Urinary bladder (tissue), 4 donors: ENCODE measurements at places on chromosomes 6 and 20. TPM values are rescaled to one million over a fixed set of nuclear protein-coding genes. Genes with fewer than 3 reads are reported as not detected.

Gene MTHFD1L
- total RNA-seq: 13.7 TPM

Gene CBFA2T2
- total RNA-seq: 16.0 TPM

DNA sequence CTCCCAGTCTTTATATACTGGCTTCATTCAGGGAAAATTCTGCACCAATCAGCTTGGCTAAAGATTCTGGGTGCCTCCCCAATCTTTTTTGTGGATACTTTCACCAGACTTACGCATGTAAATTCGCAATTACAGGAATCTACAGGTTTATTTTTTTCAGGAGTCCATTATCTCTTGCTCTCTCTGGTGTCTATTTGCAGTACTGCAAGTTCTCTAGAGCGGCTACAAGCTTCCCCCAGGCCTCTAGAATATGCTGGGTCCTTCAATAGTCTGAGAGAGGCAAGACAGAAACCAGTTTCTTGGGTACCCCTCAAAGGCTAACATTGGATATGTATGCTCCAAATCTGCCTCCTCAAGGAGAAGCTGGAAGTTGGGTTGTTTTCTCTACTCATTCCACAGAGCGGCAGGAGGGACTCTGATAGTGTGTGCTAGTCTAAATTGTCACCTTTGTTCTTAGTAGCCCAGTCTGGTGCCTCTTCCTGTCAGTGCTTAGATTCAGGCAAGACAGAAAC is 58.5 kb downstream of the SUN5 start:
- no peak for DNase-seq

DNA sequence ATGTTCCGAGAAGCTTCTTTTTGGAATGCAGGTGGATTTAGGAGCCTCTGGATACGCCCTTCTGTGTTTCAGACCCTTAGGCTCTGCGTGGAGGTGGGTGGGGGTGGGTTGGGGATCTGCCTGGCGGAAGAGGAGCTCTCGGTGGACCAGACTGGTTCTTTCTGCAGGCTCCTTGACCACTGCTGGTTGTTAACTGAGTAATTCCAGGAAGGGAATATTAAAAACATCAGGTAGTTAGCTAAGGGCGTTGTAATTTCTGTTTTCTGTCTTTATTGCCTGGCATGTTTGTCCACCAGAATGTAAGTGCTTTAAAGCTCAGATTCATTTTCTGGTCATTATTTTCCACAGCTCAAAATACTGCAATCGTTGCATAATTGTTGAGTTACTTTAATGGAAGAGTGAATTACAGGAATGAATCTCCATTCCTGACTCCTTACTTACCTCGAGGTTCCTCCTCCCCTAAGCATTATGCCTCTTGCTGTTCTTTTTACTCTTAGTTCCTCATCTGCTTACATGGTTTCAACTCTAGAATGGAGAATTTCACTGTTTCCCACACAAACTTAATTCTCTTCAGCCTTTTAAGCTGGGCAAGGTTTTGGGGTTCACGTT is 5.9 kb downstream of the CDYL start:
- no peak for DNase-seq

GRCh38 chr20:1184638-1185315 is at the start of gene TMEM74B:
Gene TMEM74B (minus strand): TSS chr20:1184981. CDS start chr20:1183801, 1,180 bp downstream.
- no peak for DNase-seq

GRCh38 chr6:133131621-133132465 is 109.3 kb upstream of the EYA4 start:
- no peak for DNase-seq
